ENCODE measurements at places on chromosomes 12 and 14. TPM values are rescaled to one million over a fixed set of nuclear protein-coding genes. Genes with fewer than 3 reads are reported as not detected.

- DNase-seq = no peak
- peaks cover 11% of the 10 kb centered on the region for H3K4me1 ChIP-seq
- peak overlapping the region; percentile 91 for H3K4me3 ChIP-seq
Measured at GRCh38 chr12:113221997-113222729, 899 bp downstream of the TPCN1 start.

The ARHGEF25 gene
- 48.8 TPM for polyA plus RNA-seq

GRCh38 chr12:3655328-3655900 is 97.5 kb downstream of the CRACR2A start:
- no peaks in the 10 kb centered on the region for H3K4me1 ChIP-seq
- no peaks in the 10 kb centered on the region for H3K27me3 ChIP-seq
- no peak overlapping the region for H3K4me3 ChIP-seq
- H3K27ac ChIP-seq = no peak overlapping the region
- DNase-seq = no peak

The SMIM41 gene
- 0.32 TPM for polyA plus RNA-seq

DNA sequence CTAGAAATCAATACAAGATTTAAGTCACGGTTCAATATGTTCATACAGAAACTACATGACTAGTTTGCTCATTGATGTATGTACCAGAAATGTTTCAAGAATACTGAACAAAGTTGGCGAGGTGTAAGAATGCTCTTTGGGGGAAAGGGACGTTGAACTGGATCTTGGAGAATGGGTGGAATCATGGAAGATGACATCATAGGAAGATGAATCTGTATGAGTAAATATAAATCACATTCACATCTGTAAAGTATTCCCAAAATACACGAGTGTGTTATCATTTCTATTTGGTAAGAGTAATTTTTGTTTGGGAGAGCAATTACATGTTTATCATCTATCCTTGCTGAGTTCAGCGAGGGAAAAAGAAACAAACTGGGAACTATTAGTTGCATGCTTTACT is 162.2 kb upstream of the TMTC1 start:
- no peak overlapping the region for H3K27ac ChIP-seq
- DNase-seq = no peak
- H3K27me3 ChIP-seq = no peaks in the 10 kb centered on the region
- H3K4me3 ChIP-seq = no peak overlapping the region
- no peaks in the 10 kb centered on the region for H3K36me3 ChIP-seq

The C12orf56 gene
- polyA plus RNA-seq = not detected

GRCh38 chr14:43872752-43873655 is 634.1 kb downstream of the FSCB start:
- H3K27ac ChIP-seq = no peak overlapping the region
- H3K36me3 ChIP-seq = no peaks in the 10 kb centered on the region
- H3K27me3 ChIP-seq = no peaks in the 10 kb centered on the region
- no peak for DNase-seq

The CCDC177 gene
- polyA plus RNA-seq = not detected

DNA sequence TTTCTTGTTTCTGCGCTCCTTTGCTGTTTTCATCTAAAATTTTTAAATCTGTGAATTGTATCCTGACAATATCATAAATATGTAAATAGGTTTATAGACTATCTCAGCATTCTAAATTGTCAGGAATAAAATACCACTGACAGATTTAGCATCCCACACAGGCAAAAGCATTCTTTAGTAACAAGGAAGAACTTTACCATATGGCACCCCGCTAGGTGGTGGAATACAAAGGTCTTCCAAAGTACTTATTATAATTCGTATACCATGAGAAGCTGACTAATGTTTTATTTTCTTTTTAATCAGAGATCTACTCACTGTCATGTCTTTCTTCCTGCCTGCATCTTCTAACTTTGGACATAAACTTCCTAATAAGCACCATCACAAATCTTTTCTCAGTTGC is 328.8 kb upstream of the NOVA1 start:
- H3K4me1 ChIP-seq = no peaks in the 10 kb centered on the region
- no peaks in the 10 kb centered on the region for H3K36me3 ChIP-seq
- H3K4me3 ChIP-seq = no peak overlapping the region
- no peaks in the 10 kb centered on the region for H3K27me3 ChIP-seq
- no peak for DNase-seq

DNA sequence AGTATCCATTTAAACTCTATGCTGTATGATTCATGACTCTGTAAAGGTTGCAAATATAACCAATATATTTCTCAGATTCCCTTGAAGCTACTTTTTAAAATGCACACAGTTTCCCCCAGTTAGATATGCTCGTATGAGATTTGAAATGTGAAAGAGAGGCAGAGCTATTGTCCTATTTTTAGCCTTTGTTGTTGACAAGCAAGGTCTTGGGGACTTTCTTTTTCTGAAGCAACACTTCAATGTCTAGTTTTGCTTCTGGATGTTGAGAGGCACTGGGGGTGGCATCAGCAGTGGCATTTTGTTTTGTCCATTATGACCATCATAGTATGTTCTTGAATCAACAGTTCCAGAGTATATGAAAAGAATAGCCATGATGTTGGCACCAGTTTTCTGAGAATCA is 63.4 kb downstream of the ASCL1 start:
- H3K27ac ChIP-seq = no peak overlapping the region
- no peaks in the 10 kb centered on the region for H3K36me3 ChIP-seq
- no peak for DNase-seq
- H3K27me3 ChIP-seq = no peaks in the 10 kb centered on the region
- no peaks in the 10 kb centered on the region for H3K4me1 ChIP-seq

DNA sequence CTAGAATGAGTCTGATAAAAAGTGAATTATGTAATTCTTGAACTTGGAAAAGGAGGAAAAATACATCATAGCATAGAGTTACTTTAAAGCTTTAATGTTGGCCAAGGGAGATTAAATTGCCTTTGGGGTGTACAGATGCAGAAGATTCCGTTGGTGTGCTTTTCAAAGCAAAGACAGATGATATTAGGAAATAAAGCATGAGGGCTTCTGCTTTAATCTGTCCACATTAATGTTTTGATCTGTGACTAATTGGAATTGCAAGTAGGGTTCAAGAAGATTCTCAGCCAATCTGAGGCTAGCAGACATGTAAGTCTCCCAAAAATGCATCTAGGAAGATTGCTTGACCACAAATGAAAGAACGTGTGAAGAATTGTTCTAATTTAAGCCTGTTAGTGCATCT is 35.2 kb downstream of the LGR5 start:
- H3K4me1 ChIP-seq = no peaks in the 10 kb centered on the region
- no peaks in the 10 kb centered on the region for H3K36me3 ChIP-seq
- H3K27me3 ChIP-seq = no peaks in the 10 kb centered on the region

The IRF2BPL gene
- polyA plus RNA-seq = 35.0 TPM

The TCL1B gene
- 0.07 TPM for polyA plus RNA-seq

Data from ovary (tissue), 10 donors.